ENCODE measurements at places on chromosomes 11 and 22.
A peak's percentile ranks its signal among the peaks of the same experiment; 100 is the strongest.

- no peak for DNase-seq
Observed at GRCh38 chr11:96464700-96465307, 75.0 kb downstream of the JRKL start.

- DNase-seq = peak; percentile 85
Observed at GRCh38 chr11:65040847-65041622, at the start of gene SAC3D1. SAC3D1 (plus strand) TSS chr11:65041210; CDS start chr11:65041293, 83 bp downstream.

- DNase-seq = no peak
Observed at GRCh38 chr22:26632422-26633155, 10.8 kb downstream of the CRYBA4 start.

GRCh38 chr11:12430351-12430750, 53.0 kb downstream of the PARVA start:
- no peak for DNase-seq

GRCh38 chr11:12704049-12704448, 29.8 kb downstream of the TEAD1 start:
- DNase-seq = no peak

DNA sequence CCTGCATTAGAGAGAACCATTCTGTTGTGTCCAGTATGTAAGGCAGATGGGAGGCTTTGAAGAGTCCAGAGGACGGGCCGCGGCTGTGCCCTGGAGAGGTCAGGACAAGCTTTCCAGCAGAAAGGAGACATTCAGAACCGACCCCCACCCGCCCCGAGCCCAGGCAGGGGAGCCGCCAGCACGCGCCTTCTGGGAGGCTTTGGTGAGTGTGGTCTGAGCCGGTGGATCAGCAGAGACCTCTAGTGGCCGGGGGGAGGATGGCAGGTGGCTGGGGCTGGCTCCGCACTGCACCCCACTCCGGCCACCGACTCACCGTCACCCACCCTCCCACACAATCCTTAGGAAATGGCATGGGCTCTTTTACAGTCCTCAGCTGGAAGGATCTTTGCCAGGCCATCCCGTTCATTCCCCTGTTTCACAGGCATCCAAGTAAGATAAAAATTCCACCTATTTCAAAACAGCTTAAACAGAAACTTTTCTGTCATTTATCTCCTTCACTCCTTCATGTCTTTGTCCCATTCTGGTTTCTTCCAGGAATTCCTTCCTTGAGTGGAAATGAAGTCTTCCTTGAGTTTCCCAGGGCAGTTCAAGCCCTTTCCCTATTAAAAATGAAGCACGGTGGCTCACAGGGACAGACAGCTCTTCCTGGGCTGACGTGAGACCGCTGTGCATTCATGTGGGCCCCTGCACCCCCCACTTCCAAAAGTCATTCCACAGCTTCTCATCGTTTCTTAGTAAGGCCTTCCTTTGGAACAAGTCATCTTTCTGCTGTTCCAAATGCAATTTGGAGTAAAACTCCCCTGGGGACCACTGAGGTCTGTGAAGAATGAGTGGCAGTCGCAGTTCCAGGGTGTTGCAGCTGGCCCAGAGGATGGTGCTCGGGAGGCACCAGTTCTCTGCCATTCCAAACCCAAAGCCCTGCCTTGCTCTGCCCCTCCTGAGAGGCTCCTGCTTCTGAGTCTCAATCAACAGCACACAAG, 91.0 kb downstream of the FEZ1 start:
- DNase-seq = peak; percentile 60

- no peak for DNase-seq
Observed at GRCh38 chr22:46172522-46173110, 22.3 kb downstream of the PPARA start.

- DNase-seq = no peak
Observed at GRCh38 chr11:122154994-122155393, 39.0 kb upstream of the BLID start.

DNA sequence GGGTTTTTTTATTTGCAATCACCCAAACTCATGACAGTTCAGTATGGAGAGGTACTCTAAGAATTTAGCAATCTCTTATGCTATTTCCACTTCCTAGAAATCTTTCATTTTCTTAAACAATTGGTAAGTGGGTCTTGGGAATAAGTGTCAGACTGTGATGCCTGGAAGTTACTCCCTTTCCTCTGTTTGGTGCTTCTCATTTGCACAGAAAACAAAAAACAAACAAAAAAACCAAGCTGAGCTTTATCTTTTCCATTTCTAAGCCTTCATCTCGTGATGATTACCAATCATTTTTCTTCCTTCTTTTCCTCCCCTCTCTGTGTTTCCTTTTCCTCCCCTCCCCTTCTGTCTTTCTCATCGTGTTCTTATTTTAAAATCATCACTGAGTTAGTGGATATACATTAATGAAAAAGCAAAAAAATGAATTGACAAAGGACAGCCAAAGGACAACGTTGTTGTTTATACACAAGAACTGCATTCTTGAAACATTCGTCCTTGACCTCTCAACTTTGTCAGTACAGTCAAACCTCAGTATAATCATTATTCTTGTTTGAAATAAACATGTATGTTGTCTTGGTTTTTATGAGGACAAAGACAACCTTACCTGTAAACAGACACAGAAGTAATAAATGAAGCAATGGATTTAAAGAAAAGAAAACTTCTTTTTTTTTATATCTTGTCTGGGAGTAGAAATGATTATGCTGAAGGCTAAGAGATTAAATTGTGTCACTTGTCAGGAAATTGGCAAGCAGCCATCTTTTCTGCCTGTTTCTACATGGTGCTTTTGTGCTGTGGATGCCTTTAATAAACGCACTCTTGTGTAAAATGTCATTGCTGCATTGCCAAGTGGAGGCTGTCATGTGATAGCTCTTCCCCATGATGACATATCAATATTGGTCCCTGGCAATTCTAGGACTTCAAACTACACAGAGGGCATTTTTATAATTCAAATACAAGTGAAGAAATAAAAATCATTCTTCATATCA, 803.2 kb upstream of the CCDC90B start:
- no peak for DNase-seq

GRCh38 chr11:36750349-36750748, 152.3 kb upstream of the RAG2 start:
- DNase-seq = no peak

- DNase-seq = no peak
Observed at GRCh38 chr11:108734283-108734682, 69.4 kb downstream of the DDX10 start.

DNA sequence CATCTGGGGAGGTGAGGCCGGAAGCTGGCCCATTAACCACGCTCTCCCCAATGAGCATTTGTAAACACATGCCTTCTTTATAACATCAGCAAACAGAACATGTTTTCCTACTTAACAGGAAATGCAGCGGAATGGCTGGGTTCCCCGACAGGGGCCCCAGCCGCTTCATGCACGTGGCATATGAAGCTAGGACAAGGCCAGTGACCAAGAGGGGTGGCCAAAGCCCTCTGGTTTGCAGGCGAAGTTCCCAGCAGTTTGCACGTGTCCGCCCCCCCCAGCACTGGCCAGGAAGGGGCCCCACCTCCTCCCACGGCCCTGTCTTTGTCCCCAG, 38.7 kb upstream of the LINC01488 start:
- no peak for DNase-seq

DNA sequence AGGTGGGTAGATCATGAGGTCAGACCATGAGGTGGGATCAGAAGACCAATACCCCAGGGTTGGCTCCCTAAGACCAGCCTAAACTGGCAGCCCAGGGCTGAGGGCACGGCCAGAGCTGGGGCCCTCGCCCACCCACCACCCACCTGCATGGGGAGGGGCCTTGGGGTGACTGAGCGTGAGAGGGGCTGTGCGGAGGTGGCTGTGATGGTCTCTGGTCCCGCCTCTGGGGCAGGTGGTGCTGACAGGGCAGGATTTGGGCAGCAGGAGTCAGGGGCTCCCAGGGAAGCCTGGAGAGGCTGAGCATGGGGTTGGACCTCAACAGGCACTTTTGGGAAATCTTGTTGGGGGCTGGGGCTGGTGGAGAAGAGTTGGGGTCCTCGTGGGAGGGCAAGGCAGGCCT, 39.8 kb upstream of the MUC5AC start:
- DNase-seq = no peak

GRCh38 chr22:46869831-46870441, 107.5 kb downstream of the TBC1D22A start:
- DNase-seq = no peak

GRCh38 chr11:131889760-131890581, 519.6 kb downstream of the NTM start:
- DNase-seq = no peak

- DNase-seq = no peak
Observed at GRCh38 chr22:38075105-38075825, 8.7 kb downstream of the SLC16A8 start.

- no peak for DNase-seq
Observed at GRCh38 chr11:29227811-29228210, 789.0 kb downstream of the KCNA4 start.

- peak; percentile 40 for DNase-seq
Observed at GRCh38 chr22:24230911-24231656, 13.8 kb downstream of the GGT5 start.

DNA sequence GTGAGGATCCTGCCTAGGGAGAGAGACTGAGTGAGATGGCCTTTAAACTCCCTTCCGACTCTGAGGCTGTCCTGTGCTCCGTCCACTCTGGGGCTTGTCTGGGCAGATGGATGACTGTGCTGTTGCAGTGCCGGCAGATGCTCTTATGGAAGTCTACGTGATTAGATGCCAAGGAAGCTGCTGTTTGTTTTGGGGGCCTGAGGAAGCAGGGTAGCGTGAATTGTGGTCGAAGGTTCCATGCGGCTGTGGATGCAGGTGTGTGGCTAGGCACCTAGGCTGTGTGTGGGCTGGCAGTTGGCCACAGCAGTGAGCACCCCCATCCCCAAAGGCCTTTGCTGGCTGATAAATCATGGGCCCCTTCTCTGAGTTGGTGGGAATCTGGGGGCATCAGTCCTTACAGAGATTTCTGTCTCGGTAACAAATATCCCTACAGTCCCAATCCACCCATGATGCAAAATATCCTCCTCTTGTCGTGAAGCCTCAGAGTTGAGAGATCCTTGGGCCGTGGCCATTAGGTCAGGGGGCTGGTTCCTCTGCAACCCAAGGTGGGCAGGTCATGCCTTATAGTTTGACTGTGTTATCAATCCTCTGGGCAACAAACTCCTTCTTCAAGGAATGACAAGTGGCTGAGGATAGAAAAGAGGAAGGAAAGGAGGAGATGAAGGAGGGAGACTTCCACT, 31.2 kb downstream of the AMPD3 start:
- DNase-seq = no peak

DNA sequence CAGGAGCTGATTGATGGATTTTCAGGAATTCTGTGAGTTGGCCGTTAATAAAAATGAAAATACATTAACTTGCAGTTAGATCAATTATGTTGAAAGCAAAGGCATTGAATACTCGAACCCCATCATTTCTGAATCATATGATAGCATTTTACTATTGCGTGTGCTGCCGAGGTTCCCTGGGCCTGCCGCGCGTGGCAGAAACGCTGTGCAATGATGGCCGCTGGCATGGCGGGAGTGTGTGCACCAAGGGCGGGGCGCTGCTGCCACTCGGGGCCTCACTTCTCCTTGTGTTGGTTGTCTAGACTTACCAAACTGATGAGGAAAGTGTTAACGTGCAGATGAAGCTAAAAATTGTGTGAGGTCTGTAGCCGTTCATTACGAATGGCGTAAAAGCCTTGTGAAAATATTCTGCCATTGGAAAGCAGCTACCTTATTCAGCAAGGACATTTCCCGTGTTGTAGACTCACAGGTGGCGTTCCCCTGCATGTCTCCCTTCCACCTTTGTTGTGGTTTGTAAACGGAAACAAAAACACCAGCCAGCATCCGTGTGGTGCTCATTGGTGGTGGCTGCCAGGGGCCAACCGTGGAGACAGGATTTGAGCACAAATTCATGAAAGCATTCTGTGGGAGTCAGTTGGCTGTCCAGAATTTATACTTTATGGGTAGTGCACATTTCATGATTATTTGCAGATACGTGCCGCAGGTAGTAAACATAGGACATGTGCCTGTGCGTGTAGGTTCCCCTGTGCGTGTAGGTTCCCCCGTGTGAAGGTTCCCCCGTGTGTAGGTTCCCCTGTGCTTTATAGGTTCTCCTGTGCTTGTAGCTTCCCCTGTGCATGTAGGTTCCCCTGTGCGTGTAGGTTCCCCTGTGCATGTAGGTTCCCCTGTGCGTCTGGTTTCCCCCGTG, 5.9 kb upstream of the GRAMD4 start:
- peak; percentile 53 for DNase-seq

GRCh38 chr11:59582006-59582405, 33.6 kb downstream of the OSBP start:
- DNase-seq = no peak

DNA sequence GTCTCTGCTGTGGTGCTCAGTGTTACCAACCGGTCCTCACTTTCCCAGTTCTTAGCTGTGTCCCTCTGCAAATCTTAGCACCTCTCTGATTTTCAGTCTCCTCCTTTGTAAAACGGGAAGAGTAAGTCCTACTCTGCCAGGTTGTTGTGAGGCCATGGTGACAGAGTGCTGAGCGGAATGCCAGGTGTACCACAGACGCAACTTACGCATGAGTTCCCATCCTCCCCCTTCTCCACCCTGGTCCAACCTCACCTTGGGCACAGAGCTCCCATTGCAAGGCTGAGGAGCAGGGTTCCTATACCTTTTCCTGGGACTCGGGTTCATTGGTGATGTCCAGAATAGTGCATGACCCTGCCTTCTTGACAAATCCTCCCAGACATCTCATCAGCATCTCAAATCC, 7.3 kb upstream of the DDB2 start:
- DNase-seq = no peak

- DNase-seq = no peak
Observed at GRCh38 chr11:2175659-2176058, 4.0 kb upstream of the TH start.

DNA sequence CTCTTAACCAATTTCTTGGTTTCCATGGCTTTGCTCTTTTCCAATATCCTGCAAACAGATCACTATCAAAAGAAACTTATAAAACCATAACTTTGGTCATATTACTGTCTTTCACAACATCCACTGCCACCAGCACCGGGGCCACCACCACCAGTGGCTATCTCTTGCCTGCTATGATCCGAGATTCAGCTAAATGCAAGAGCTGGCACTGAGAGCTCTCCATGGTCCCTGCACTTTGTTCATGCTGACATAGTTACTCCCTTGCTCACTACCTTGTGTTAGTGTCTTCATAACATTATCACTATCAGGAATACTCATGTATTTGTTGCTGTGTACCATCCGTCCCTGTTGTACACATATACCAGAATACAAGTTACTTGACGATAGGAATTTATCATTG, 299.0 kb downstream of the ETS1 start:
- no peak for DNase-seq

All from activated T-cell treated with anti-CD3 and anti-CD28 coated beads for 24 hours (primary cell).